Frontal cortex (tissue), 4 donors: ENCODE measurements at places on chromosomes 11 and 22.
A peak's percentile ranks its signal among the peaks of the same experiment; 100 is the strongest.

DNA sequence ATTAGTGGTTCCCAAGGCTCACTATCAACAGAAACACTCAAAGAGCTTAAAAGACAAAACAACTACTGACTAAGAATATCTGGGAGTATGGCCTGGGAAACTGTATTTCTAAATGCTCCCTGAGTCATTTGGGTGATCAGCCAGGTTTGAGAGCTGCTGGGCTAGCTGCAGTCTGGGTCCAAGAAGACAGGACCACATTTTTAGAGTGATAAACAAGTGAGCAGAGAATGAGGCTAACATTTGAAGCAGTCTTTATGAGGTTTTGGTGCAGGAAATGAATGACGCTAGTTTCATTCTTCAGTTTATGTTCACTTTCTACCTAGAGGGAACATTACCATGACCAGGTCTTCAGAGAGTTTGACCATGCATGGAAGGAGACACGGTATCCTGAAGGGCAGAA is 97.7 kb downstream of the TEAD1 start:
- DNase-seq = no peak

DNA sequence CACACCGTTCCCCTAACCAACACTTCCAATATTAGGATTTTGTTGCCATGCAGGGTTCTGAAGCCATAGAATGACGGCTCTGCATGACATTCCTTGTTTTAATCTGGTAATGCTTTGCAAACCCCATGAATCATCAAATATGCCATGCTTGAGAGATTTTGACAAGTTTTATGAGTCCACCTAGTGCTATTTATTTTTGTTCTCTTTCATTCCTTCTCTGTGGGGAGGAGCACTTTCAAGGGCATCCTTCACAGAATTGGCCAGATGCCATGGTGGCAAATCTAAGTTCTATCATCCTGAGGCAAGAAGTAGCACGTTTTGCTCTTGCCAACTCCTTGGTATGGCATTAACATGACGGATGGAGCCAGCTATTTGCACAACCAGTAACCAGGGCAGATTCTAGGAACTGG is 268.4 kb downstream of the FAM76B start:
- no peak for DNase-seq

GRCh38 chr11:353179-353873 is 16.0 kb upstream of the B4GALNT4 start:
- peak; percentile 55 for DNase-seq

- DNase-seq = no peak
These were observed 126.8 kb downstream of the SWAP70 start for GRCh38 chr11:9790703-9791102.

DNA sequence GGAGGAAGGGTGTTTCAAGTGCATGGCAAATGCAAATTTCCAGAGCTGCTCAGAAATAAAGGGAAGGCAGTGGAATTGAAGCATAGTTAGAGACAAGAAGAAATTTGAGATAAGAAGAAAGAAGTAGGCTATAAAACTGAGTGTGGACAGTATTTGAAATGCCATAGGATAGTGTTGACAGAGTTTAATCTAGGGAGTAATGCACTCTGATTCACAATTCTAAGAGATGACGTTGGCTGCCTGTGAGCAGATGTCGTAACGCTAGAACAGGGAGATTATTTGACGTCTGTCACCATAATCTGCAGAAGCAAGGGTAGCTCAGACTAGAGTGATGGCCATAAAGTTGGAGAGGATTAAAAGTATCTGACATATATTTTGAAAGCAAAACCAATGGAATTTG is 389.9 kb upstream of the KIRREL3 start:
- DNase-seq = no peak

- peak; percentile 75 for DNase-seq
These were observed 522.3 kb downstream of the BRD1 start for GRCh38 chr22:49305214-49305965.

DNA sequence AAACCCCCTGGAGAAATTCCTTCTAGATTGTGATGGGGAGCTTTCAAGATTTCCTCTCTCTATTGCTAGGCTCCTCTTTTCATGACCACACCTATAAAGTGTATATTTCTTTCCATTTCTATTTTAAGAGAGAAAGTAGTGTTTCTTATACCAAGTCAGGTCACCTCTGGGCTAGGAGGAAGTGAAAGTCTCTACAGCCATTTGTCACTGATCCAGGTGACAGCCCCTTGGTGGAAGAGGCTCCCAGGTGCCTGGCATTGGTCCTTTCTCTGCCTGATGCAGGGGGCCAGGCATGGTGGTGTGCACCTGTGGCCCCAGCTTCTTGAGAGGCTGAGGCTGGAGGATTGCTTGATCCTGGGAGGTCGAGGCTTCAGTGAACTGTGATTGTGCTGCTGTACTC is 64.7 kb downstream of the DHCR7 start:
- no peak for DNase-seq

DNA sequence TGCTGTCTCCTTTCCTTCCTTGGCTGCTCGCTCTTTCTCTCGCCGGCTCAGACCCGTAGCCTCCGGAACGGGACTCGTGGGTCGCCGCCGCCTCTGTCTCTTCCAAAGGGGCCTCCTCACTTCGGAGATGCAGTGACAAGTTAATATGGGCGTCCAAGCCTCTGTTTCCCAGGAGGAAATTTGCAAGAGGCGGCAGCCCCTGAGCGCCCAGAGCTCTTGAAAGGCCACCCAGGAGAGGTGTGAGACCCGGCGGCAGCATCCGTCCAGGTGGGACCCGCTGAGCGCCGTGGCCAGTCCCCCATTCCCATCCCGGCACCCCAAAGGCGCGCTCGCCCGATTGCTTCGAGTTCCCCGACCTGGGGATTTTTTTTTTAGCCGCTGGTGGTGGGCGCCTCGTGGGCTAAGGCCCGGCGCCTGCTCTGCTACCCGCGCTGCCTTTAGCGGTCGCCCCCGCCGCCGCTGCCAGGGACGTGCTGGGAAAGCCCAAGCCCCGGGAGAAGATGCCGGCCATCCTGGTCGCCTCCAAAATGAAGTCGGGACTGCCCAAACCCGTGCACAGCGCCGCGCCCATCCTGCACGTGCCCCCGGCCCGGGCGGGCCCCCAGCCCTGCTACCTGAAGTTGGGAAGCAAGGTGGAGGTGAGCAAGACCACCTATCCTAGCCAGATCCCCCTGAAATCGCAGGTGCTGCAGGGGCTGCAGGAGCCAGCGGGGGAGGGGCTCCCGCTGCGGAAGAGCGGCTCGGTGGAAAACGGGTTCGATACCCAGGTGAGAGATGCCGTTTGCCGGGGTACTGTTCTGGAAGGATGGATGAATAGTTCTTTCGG is 772 bp downstream of the NAV2 start:
- no peak for DNase-seq

- DNase-seq = no peak
These were observed 65.7 kb upstream of the DDI1 start for GRCh38 chr11:103970701-103971249.

GRCh38 chr22:27883656-27884350 is 35.3 kb downstream of the PITPNB start:
- DNase-seq = no peak

DNA sequence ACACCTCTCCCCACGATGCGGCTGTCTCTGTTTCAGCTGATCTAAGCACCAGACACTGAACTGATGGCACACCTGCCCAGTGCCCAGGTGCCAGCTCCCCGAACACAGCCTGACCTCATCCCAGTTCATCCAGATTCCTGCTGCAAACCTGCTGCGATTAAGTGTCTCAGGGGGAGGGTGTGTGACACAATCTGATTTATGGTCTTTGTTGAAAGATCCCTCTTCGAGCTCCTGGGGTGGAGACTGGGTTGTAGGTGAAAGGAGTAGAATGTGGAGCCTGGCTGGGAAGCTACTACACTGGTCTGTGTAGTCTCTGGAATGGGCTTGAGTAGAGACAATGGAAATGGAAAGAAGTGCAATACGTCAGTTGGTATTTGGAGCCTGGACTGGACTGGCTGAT is 390.3 kb downstream of the SHANK2 start:
- DNase-seq = no peak

- DNase-seq = peak; percentile 81
These were observed 21.9 kb downstream of the SERPINH1 start for GRCh38 chr11:75583718-75584658.

DNA sequence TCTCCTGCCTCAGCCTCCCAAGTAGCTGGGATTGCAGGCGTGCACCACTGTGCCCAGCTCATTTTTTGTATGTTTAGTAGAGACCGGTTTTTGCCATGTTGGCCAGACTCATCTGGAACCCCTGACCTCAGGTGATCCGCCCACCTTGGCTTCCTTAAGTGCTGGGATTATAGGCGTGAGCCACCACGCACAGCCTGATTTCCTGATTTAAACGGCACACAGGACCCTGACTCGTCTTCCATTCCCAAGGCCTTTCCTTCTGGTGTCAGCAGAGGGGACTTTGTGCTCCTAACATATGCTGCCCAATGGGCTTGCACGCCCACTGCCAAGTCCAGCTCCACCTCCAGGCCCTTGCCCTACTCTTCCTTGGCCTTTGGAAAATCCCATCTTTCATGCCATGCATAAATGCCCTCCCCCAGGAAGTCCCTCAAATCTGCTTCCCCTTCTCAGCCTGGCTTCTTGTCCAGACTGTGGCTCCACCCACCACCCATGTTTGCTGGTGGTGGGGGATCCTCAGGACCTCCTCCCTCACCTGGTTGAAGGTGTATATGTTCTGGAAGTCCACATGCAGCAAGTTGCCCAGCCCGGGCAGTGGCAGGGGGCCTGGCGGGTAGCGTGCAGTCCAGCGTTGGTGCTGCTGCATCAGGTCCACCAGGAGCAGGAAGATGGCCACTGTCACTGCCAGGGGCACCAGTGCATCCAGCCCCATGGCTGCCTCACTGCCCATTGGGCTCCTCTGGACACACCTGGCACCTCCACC is 23.9 kb upstream of the CYP2D6 start:
- DNase-seq = no peak

- no peak for DNase-seq
These were observed 24.0 kb downstream of the TSPAN18 start for GRCh38 chr11:44750551-44751465.

DNA sequence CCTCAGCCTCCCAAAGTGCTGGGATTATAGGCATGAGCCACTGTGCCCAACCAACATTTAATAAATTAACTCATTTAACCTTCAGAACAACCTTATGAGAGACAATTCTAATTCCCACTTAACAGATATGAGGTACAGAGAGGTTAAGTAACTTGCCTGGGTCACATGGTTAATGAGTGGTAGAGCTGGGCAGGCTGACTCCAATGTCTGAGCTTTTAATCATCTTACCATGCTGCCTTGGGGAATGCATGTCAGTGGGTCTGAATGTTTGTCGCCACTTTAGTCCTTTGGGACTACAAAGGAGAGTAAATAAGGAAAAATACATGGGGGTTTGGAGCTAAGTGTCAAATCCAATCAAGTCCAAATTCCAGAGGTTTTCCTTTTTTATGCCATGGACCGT is 11.2 kb upstream of the PIK3C2A start:
- DNase-seq = no peak

DNA sequence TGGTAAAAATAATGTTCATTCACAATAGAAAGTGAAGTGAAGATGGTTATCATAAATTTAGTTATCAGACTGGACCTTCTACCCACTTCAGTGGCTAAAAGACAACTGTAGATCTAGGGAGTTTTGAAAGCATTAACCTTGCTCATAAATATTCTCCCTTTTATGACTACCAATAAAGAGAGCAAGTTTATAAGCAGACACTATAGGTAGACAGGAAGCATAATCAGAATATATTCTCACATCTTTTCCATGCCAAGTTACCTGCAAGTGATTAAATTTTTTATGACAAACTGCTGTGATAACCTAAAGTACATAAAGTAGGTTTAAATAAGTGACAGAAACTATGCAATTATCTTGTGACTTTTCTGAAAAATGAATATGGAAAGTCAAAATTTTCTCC is 62.5 kb downstream of the LUZP2 start:
- DNase-seq = no peak

GRCh38 chr11:28976801-28977145 is 868.6 kb downstream of the METTL15 start:
- no peak for DNase-seq

- no peak for DNase-seq
These were observed 22.5 kb upstream of the TRIM29 start for GRCh38 chr11:120160436-120160835.

GRCh38 chr11:119545978-119546915 is 123.3 kb upstream of the THY1 start:
- no peak for DNase-seq

GRCh38 chr11:10641177-10641911 is 52.2 kb downstream of the IRAG1 start:
- DNase-seq = no peak

- no peak for DNase-seq
These were observed 112.3 kb downstream of the TMPRSS5 start for GRCh38 chr11:113593698-113594308.

- no peak for DNase-seq
These were observed 17.5 kb upstream of the SLC25A1 start for GRCh38 chr22:19195796-19196731.

- DNase-seq = no peak
These were observed 38.3 kb upstream of the MYH9 start for GRCh38 chr22:36425977-36426523.

DNA sequence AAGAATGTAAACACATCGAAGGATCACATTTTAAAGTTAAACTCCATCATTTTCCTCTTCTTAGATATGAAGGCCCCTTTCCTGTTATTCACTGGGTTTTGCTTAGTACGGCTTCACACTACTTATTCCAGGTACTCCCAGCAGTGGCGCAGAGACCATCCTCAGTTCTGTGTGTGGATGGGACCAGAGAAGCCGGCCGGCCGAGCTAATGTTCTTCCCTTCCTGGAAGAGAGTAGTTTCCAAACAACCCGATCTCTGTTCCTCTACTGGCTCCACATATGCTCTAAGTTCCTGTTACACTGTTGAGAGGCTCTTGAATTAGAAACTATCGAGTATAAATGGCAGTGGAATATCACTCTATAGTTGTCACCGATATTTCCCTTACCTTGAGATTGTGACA is 684 bp upstream of the NFRKB start:
- DNase-seq = no peak

GRCh38 chr22:37768273-37768672 is 39.5 kb upstream of the GCAT start:
- no peak for DNase-seq
